Stimulated activated CD4-positive, alpha-beta T cell treated with anti-CD3 and anti-CD28 coated beads, Interleukin-12 subunit alpha, Interleukin-12 subunit beta, amount 100 ng/mL, for 48 hours (primary cell): ENCODE measurements at places on chromosomes 1 and 21.

DNA sequence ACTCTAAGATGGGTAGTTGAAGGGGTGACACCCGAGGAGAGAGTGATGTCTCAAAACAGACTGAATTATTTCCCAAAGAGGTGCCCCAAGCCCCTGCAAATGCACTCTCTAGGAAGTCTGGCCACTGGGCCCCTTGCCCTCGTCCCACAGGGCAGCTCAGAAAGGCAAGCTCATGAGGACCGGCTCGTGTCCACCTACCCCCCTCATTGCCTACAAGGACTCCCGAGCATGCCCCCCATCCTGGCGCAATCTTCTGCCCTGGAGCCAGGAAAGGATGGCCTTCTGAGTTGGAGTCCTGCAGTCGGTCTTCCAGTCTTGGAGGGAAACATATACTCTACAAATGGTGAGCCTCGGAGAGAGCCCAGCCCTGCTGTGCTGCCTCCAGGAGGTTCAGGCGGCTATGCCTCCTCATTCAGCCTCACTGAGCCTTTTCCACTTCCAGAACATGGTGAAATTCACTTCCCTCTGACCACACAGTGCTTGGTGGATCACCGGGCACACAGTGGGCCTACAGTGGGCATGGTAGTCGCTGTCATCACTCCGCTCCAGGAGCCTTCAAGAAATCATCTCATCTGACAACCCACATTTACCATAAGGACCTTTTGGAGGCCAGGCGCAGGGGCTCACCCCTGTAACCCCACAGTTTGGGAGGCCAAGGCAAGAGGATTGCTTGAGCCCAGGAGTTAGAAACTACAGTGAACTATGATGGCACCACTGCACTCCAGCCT is 5.8 kb upstream of the WNT3A start:
- no peak for DNase-seq

- no peak for DNase-seq
Measured at GRCh38 chr1:218459878-218460711, 115.0 kb downstream of the TGFB2 start.

GRCh38 chr21:35086357-35086756 is 37.3 kb upstream of the RUNX1 start:
- DNase-seq = no peak

- DNase-seq = no peak
Measured at GRCh38 chr21:44495611-44496563, 40.6 kb downstream of the LRRC3 start.

- no peak for DNase-seq
Measured at GRCh38 chr1:85148524-85149250, 52.1 kb downstream of the SYDE2 start.

- DNase-seq = peak; percentile 94
Measured at GRCh38 chr1:110460253-110461220, 9.6 kb downstream of the PROK1 start.
